ENCODE measurements at places on chromosomes 13 and 19.
A peak's percentile ranks its signal among the peaks of the same experiment; 100 is the strongest.

DNA sequence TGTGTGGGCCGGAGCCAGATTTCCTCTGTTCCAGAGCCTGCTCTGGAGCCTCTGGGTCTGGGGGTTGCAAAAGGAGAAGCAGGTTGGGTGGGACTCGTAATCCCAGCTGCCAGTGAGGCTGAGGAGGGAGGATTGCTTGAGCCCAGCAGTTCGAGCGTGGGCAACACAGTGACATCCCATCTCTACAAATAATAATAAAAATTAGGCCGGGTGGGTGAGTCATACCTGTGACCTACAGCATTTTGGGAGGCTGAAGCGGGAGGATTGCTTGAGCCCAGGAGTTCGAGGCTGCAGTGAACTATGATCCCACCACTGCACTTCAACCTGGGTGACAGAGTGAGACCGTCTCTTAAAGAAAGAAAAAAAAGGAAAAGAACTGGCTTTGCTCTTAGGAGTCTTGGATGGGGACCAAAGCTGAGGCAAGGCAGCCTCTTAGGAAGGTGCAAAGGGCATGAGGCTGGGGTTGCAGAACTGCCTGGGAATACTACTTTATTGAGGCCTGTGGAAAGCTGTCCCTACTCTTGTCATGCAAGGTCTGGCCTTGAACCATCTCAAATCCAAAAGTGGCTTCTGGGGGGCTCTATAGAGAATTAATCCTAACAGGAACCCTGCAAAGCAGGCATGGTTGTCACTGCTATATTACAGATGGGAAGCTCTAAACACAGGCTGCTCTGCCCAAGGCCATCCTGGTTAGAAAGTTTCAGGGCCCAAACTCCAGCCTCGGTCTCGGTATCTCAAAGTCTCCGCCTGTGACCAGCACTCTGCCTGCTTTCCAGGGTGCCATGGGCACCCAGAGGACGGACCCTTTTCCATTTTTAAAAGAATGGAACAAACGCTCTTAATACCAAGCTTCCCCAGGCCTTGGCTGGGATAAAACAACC is 880 bp upstream of the C19orf12 start:
- DNase-seq: no peak

- peak; percentile 14 for DNase-seq
These were observed 46.4 kb downstream of the N4BP2L1 start for GRCh38 chr13:32381539-32381938.

DNA sequence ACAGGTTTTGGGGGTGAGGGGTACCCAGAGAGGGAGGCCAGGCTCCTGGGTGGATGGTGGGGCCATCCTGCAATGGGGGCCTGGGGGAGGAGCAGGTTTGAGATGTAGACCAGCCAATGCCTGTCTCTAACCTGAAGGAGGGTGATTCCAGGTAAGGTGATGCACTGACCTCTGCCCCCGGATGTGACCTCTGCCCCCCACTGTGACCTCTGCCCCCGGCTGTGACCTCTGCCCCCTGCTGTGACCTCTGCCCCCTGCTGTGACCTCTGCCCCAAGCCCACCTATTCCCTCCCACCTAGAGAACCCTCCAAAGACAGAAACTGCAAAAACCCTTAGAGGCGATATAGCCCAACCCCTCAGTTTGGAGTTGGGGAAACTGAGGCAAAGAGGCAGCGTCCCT is 10.3 kb upstream of the SPACA4 start:
- DNase-seq: no peak

GRCh38 chr19:58392945-58393724 is 2.3 kb upstream of the RNF225 start:
- DNase-seq: no peak

DNA sequence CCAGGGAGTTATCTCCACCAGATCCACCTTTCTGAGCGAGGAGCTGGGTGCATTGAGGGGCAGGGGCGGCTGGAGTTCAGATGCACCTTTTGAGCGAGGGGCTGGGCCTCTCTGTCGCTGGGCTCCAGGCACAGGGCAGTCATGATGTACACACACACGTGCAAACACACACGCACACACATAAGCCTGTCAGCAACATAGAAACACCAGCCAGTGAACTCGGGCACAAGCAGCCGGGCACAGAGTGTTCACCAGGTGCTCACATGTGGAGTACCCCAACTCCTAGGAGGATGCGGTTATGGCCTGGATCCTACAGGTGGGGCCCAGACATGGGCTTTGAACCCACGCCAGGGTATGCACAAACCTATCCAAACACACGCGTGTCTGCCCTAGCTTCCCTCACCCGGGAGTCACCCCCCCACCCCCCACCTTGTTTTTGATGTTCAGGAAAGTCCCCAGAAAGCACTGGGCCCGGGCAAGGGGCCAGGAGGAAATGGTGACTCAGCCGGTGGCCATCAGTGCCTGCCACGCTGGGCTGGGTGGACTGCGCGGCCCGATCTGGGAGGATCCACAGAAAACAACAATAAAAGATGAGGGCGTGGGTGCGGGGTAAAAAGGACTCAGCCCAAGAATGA is 13.3 kb downstream of the ARRDC2 start:
- peak; percentile 64 for DNase-seq

DNA sequence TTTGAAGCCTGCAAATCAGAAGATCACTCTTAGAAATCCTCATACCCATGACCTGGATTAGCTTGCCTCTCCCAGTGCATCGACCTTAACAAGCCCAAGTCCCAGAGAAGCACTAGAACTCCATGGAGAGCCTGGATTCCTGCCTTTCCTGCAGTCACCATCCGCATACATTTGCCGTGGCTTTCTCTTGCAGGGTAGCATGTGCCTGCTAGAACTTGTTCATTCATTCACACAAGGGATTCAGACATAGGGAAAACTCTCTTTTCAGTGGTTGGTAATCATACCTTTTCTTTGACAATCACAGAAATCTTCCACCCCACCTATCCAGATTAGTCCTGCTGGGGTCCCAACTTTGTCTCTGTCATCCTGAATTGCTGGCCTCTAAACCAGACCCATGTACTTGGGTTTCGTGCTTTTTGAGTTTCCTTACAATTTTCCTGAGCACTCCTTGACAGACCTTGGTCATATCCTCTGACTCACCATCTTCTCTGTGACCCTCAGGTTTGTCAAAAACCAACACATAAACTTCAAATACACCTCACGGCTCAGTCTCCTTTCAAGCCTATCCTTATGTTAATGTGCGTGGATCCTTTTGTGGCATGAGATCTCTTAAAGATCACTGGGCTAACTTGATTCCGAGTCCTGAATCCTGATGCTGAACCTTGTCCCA is 355.0 kb downstream of the MYO16 start:
- DNase-seq: no peak

- no peak for DNase-seq
These were observed 20.3 kb downstream of the FBN3 start for GRCh38 chr19:8129061-8129618.

DNA sequence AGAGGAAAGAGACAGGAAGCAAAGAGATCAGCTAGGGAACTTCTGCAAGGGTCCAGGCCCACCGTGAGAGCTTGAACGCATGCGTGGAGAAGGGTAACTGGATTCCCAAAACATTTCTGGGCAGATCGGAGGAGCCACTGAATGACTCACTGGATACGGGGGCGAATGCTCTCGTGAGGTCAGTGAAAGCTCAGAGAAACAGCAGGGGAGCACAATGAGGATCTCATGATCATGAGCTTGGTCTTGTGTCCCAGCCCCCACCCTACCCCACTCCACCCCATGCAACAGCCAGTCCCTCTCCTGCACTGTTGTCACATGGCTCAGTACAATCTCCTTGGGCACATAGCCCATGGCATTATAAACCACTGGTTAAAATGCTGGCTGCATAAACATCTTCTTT is 40.6 kb downstream of the DCLK1 start:
- no peak for DNase-seq

DNA sequence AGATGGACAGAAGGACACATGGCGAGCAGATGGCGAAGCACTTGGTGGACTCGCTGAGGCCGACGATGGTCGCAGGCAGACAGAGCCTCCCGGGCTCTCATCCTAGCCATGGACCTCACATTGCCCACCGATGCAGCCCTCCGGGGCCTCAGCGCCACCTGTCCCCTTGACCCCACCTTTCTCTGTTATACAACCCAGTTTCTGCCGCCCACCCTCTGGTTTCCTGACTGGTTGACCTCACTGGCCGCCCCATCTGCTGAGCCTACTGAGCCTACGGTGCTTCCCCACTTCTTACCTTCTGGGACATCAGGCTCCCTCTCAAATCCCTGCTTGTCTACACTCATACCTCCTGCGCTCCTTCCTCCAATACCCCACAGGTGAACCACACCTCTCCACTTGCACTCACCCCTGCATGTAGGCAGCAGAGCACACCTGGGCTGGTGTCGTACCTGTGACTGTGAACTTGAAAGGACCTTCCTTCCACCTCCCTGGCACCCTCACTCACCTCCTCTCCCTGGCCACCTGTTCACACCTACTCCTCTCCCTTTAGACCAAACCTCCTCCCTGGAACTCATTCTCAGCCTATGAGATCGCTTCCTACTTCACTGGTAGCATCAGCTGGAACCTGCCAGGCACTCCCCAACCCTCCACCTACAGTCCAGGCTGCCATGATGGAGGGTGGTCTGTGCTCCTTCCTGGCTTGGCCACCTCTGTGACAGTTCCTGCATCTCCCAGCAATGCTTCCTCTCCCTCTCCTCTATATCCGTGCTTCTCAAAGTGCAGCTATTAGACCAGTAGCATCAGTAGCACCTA is 36.1 kb downstream of the HPN start:
- no peak for DNase-seq

DNA sequence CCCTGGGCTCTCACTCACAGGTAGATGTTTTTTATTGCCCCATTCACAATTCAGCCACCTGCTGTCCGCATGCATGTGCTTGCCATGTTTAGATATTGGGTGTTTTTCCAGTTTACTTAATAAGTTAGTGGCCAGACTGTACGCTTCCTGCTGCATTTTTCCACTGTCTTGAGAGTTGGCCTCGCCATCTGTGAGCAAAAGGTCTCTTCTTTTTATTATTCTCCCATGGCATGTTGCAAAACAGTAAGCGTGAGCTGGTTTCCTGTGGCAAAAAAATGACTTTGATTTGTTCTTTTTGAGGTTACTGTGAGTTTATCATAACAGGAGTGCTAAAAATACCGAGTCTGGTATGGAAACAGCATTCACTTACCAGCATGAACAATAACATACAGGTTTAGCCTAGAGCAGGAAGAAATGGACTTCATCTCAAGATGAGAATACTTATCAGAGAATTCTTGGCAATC is 46.0 kb downstream of the SAE1 start:
- DNase-seq: no peak

- DNase-seq: peak; percentile 65
These were observed 5.5 kb downstream of the IER2 start for GRCh38 chr19:13155472-13156359.

GRCh38 chr13:33496336-33496735 is 210.8 kb upstream of the STARD13 start:
- no peak for DNase-seq
